Progenitor cell of endocrine pancreas (in vitro differentiated cells): ENCODE measurements at places on chromosomes 1 and 21.

DNA sequence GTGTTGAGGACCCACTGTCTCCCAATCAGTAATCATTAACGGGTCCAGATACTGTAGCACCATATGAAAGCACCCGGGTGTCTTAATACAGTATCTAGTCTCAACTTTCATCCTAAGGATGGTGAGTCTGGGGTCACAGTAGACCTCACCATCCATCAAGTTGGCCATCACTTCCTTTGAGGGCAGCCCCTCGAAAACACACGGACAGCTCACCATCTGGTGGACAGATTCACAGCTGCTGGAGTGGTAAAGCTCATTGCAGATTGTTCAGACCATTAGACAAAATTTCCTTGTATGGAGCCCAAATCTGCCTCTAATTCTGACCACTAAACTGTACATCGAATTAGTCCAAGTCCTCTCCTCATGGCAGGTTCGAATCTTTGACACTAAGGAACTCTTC, 123.1 kb downstream of the PGBD5 start:
- no peak for DNase-seq

GRCh38 chr1:6014130-6014999, 22.1 kb upstream of the NPHP4 start:
- no peak for DNase-seq

DNA sequence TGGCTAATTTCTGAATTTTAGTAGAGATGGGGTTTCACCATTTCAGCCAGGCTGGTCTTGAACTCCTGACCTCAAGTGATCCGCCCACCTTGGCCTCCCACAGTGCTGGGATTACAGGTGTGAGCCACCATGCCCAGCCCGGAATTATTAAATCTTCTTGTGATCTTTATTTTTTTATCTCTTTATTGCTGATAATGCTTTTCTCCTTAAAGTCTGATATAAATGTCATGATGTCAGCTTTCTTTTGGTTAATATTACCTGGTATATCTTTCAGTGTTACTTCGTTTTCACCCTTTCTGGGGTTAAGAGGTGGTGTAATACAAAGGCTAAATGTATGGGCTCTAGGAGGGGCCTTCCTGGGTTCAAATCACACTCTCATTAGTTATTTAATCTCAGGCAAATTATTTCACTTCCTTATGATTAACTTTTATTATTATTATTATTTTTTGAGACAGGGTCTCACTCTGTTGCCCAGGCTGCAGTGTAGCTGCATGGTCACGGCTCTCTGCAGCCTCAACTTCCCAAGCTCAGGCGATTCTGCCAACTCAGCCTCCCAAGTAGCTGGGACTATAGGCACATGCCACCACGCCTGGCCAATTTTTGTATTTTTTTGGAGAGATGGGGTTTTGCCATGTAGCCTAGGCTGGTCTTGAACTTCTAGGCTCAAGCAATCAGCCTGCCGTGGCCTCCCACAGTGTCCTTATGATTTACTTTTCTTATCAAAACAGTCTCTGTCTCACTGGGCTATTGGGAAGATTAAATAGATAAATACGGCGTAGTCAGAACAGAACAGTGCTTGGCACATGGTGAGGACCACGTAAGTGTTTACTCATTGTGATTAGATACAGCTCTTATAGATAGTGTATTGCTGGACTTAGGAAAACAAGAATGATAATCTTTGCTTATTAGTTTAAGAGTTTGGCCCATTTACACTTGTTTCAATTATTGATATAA, 216.5 kb downstream of the URB2 start:
- no peak for DNase-seq

GRCh38 chr1:5660141-5660935, 331.9 kb downstream of the NPHP4 start:
- no peak for DNase-seq

- DNase-seq, result no peak
Observed at GRCh38 chr1:24759492-24759891, 14.2 kb downstream of the CLIC4 start.

DNA sequence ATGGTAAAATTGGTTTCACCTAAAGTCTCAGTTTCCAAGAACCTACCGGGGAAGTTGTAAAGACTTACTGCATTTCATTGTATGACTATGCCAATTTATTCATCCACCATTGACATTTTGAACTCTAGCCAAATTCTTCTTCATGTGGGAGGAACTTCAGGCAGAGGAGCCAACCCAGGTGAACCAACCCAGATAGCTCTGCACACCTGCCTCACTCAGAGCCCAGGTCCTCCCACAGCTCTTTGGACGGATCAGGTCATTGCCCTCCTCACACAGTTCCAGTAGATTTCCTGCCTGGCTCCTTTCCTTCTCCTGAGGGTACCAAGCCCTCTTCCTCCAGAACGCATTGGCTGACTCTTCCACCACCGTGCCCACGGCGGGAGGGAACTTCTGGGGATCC, 121.7 kb downstream of the DTL start:
- no peak for DNase-seq

DNA sequence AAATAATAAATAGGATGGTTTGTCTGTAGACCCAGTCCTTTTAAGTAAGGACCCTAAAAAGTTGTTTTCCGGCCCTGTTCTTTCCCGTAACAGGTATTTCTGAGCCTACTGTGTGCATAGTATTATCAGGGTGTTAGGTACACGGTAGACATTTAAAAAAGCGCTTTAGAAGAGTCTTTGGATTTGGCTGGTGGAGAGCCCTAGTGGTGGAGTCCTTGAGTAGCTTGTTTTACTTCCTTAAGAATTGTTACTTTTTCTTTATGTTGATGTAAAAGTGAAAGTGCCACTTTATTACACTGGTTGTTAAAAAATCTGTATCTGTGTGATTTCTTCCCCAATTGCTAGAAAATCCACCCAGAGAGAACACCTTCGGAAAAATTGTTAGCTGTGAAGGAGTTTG, 36.8 kb downstream of the SMYD2 start:
- no peak for DNase-seq

GRCh38 chr1:57188168-57188567, 222.4 kb upstream of the C8B start:
- no peak for DNase-seq

DNA sequence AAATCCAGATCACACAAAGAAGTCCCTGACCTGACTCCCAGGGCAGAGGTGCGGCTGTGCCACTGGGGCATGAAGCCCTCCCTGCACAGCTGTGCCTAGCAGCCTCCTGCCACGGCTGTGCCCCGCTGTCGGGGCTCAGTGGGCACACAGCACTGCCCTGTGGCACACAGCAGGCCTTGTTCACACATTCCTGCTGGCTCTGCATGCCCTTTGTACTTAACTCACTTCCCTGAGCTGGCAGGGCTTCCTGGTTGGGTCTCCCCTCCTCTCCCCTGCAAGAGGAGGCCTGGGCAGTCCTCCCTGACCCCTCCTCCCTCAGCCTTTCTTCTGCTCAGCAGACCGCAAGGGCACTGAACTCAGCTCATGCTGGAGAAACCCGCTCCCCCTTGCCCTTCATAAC, 14.8 kb downstream of the LHX4 start:
- no peak for DNase-seq

GRCh38 chr1:161956097-161956496, 67.6 kb downstream of the OLFML2B start:
- DNase-seq, result no peak

GRCh38 chr1:156816561-156817328, at the start of gene SH2D2A:
Gene SH2D2A, minus strand, starts transcription at chr1:156816848. Its CDS starts 140 bp downstream, at chr1:156816708.
- no peak for DNase-seq

GRCh38 chr1:218600968-218601367, 255.8 kb downstream of the TGFB2 start:
- no peak for DNase-seq

DNA sequence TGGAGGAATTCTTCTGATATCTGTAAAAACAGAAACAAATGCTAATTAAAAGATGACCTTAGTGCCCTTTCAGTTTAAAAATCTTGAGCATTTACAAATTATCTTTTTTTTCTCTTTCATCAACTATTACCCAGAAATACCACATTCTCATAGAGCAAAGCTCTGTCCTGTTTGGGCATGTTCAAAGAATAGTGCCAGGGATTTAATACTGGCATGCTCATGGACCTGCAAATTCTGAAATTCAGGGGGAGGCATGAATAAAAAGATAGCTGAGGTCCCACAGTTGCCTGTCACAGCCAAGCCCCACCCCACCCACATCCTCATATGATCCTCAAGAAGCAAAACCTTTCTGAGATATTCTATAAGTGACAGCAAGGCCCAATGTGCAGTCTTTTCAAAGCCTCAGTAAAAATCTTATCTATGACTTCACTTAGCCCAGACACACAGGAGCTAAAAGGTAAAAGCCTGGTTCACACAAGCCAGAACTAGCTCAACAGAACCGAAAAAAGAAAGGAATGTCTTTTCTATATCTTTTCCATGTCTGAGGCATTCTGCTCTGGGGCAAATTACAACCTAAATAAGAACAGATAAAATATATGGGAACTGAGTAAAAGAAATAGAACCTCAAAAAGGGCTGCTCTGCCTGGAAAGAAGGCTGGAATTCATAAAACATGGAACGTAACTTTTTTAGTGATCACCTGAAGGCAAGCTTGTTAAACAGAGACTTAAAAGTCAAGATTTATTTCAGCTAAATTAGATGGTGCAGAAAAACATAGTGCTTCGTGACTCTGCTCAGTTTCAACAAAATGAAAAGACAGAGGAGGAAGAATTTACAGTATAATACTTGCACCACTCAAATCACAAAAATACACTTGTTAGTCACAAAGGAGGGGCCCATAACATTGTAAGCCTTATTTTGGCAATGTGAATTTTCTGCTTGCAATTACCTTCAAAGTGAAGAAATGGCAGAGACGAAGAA, 11.0 kb downstream of the WLS start:
- no peak for DNase-seq

DNA sequence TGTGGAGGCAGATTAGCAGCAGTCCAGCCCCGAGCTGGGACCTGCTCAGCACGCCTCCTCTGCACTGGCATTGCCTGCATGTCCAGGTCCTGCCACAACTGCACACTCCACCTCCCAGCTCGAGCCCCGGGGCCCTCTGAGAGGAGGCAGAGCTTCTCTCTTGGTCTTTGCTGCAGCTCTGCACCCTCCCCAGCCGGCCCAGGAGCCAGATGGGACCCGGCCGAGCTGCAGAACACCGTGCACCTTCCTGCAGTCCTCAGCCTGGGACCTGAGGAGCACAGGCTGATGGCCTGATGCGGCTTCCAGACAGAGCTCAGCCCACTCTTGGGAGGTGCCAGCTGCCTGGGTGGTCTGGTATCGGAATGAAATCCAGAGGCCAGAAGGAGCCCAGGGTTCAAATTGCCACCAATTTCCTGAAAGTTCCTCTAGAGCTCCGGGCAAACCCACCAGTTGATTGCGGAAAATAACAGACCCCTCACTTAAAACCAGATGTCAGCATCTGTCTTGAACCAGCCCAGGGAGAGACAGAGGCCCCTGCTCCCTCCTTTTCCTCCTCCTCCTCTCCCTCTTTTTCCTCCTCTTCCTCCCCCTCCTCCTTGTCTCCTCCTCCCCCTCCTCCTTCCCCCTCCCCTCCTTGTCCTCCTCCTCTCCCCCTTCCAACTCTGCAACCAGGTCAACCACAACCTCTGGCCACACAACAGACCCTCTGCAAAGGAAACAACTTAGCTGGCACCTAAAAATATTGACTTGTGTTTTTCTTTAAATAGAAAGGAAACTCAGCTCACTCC, 10.6 kb upstream of the SPSB1 start:
- no peak for DNase-seq

- no peak for DNase-seq
Observed at GRCh38 chr1:61101536-61101935, 19.2 kb downstream of the NFIA start.

- DNase-seq, result no peak
Observed at GRCh38 chr1:111599781-111600693, 19.6 kb upstream of the RAP1A start.

DNA sequence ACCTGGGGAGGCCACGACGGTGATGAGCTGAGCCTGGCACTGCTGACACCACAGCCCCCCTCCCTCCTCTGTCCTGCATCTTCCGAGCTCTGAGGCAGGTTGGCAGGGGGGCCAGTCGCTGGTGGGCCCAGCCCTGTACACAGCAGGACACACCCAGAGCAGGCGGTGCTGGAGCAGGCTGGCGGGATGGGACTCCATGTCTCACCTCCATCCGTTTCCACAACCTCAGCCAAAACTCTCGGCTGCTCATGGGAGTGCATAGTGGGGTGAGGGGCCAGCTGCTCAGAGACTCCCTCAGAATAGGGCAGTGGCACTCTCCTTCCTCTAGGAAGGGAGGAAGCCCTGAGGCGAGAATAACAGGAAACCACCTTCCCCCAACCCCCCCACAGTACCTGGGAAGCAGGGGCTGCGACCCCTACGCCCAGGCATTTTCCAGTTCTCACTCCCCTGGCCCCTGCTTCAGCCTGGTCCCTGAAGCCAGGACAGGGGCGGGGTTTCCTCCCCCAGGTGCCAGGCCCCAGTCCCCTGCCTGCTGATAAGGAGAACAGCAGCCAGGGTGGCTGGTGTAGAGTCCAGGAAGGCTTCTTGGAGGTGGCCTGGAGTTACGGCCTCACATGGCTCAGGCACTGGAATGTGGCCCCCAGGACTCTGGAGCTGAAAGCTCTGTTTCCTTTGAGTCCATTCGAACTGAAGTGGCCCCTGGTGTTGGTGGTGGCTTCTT, 3.2 kb upstream of the IBA57 start:
- DNase-seq, result no peak

GRCh38 chr1:237219751-237220642, 178.0 kb downstream of the RYR2 start:
- DNase-seq, result no peak

GRCh38 chr1:213452501-213452900, 401.5 kb downstream of the RPS6KC1 start:
- DNase-seq, result no peak

DNA sequence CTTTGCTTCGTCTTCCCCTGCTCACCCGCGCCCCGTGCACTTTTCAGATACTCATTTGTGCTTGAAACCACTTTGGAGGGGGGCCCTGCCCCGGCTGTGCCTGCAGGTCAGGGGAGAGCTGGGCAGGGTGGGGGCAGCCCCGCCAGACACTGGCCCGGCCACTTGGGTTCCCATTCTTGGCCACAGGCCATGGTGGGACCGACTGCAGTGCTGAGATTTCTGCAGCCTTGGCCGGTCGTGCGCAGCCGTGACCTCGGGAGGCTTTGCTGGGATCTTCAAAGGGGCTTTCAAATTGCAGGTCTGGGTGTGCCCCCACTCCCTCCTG, 54.5 kb upstream of the TTC34 start:
- no peak for DNase-seq

- no peak for DNase-seq
Observed at GRCh38 chr1:180173952-180174351, 19.3 kb downstream of the QSOX1 start.

DNA sequence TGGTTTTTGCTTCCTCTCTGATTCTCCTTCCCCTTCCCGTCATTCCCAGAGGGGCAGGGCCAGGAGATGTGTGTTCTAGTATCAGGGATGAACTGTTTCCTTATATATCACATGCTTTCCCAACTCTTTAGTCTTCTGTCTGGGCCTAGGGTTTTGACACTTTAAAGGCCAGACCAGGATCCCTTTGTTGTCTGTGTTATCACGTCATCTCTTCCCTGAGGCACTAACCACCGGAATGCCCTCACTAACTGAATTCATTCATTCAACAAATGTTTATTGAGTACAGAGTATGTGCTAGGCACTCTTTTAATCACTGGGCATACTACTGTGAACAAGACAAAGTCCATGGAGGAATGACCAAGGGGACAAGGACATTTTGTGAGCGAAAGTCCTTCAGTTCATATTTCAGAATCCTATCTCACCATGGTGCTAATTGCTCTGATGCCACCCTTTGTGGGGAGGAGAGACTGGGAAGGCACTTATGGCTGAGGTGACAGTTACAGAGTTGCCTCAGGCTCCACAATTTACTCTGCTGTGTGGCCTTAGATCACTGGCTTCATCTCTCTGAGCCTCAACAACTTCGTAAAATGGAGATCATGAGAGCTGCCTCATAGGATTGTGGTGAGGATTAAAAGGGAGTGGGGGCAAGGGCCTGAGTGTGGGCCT, 12.0 kb upstream of the ZNF362 start:
- DNase-seq, result no peak

- no peak for DNase-seq
Observed at GRCh38 chr1:116346943-116347673, 25.9 kb upstream of the ATP1A1 start.
